Upper lobe of right lung (tissue), 1 donor: ENCODE measurements at places on chromosomes 1 and 21.

DNA sequence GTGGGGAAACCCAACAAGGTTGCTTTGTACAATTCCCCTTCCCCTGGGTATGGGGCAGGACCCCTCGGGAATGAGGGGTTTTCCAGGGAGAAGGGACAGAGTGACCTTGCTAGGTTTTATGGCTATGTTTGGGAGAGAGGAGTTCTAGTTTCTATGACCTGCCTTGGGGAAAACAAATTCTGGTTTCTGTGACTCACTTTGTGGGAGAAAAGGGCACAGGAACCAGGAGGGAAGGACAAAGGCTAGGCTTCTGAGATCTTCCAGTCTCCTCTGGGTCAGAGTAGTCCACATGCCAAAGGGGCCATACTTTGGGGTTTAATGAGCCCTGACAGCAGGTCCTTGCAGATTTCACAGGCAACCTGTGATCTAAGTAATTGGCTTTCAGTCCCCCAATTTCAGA is 5.5 kb upstream of the PTGER3 start:
- no peak for DNase-seq

GRCh38 chr1:239733995-239734394 is 347.6 kb downstream of the CHRM3 start:
- no peak for DNase-seq

GRCh38 chr1:7098641-7099040 is 313.4 kb downstream of the CAMTA1 start:
- DNase-seq: no peak

DNA sequence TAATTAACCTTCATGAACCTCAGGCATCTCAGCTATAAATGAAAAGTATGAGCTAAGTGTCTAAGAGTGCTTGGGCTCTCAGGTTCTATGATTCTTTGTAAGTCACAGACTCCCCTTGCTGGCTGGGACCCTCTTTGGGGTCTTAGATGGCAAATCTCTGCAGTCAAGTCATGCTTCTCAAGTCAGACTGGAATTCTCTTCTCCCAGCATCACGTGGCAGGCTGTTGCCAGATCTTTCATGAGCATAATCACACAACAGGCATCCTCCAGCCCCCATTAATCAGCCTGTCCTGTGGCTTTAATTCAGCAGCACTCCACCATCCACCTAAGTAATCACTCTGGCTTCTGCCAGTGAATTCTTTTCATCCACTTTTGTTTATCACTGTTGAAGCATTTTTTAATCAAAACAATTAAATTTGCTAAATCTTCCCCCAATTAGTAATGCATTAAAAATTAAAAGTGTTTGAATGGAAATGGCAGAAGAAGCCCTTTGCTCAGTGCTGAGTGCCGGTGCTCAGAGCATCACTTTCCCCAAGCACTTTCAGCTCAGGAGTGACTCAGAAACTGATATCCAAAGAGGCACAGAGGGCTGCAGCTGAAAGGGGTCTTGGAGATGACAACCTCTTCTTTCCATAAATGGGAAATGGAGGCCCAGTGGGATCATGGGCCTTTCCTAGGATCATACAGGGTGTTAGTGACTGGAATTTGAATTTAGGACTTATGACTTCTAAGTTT is 50.2 kb downstream of the C8A start:
- no peak for DNase-seq

DNA sequence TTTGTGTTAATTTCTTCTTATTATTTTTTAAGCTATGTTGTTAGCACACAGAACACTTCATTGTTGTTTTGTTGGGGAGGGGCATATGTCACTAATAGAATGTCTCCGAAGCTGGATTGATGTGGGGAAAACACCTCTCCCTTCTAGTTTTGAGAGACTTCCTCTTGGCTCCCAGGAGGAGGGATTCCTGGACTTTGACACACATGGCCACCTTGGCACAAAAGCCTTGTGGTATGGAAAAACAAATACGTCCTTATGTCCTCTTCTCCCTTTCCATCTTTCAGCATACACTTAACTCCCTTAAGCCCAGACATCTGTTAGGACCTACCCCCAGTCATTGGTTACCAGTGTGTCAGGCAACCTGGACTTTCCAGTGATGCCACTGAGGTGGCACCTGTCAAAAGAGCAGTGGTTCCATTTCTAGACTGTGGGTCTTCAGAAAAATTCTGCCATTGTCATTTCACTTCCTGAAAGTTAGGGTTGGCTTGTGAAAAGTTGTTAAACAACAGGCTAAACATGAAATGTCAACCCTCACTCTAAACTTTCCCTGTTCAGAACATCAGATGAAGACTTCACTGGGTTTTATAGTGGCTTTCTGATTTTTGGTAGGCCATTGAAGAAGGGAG is 12.5 kb upstream of the ABCB10 start:
- no peak for DNase-seq

DNA sequence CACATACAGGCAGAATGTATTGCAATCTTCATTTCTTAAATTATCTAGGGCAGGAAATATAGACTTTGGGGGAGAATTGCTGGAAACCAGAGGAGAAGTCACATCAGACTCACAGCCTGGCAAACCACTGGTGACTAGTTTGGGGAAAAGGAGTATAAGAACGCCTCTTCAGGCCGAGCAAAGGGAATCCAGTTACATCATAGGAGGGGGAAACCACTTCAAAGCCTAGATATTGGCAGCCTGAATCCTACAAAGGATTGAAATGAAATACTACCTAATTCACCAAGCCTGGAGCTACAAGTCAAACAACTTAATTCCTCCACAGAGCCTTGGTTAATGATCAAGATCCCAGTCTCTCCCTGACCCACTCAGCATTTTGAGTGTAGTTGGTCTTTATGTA is 121.7 kb downstream of the SLC30A10 start:
- DNase-seq: no peak

DNA sequence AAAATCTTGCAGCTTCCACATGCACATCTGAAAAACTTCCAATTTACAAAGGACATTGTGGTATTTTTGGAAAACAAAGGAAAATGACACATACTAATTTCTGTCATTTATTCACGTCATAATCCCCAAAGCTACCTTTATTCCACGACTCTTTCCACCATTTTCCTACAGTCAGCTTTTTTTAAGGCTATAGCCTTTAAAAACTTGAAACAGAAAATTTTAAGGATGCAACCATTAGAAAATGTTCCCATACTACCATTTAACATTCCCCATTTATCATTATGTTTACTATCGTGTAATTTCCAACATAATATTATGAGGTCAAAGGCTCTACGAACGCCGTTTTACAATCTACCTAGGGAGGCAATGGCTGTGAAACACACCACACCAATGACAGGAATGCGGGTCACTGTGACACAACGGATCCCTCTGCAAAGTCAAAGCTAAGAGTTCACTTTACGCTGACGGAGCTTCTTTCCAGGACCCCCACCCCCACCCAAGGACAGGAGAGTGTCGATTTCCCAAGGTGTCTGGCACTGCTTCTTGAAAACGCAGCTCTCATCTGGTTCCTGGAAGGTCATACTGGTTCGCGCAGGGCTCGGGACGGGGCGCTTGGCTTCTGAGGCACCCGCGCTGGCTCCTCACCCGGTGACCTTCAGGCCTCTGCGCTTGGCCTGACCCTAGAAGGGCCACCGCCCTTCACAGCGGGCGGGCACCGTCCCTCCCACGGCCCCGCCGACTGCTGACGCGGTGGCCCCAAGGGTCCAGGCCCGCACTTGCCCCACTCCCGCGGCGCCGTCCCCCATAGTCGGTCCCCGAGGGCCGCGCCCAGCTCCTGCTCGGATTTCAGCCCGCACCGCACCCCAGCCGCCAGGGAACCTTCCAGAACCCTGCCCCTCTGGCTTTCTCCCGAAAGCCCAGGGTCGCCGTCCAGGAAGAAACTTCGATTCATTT is 50.5 kb upstream of the ATF3 start:
- peak; percentile 89 for DNase-seq

DNA sequence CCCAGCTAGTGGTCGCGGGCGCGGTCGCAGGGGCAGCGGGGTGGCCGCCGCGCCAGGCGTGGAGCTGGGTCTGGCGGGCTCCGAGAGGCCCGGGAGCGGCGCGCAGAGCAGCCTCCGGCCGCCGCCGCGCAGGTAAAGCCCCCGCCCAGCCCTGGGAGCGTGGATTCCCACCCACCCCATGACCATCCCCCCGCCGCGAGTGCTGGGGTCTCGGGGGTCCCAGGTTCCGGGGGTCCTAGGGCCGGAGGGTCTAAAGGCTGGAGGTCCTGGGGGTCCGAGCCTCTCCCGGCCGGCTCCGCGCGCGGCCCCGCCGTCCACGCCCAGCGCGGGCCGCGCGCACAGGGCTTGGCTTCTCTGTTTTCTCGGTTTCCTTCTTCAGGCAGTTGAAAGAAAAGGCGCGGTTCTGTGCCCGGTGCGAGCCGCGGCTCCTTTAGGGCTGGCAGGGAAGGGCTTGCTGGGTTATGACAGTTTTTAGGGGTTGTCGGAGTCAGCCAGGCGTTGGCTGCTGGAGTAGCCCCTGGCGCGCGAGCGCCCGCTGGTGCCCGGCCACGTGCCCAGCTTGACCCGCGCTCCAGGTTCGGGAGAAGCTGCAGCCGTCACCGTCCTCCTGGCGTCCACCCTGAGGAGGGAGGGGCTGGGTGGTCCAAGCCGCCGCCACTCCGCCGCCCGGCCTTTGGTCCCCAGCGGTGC is 359 bp downstream of the LRRC3 start:
- DNase-seq: peak; percentile 85
